H1 (cell line): ENCODE measurements at places on chromosomes 12 and 14. TPM values are rescaled to one million over a fixed set of nuclear protein-coding genes. Genes with fewer than 3 reads are reported as not detected.

DNA sequence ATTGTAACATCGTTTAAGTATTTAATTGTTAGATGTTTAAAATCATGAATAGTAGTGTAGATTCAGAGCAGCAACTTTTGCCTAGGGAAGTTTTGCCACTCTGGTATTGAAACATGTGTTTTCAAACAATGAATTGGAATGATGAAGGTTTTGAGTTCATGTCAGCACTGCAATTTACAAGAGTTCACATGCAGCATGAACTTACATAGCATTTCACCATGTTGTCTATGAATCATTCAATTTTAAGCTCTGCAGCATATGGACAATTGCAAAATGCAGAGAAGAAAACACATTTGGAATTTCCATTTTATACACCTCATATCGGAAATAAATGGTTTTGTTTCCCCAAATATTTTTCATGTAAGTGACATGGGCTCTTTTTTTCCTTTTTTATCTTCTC lies 170.7 kb upstream of the CDKN3 start:
- DNase-seq = no peak

- DNase-seq = no peak
Observed at GRCh38 chr14:31787377-31787776, 226.2 kb downstream of the NUBPL start.

- no peak for DNase-seq
Observed at GRCh38 chr14:60089221-60089620, 2.5 kb upstream of the PCNX4 start.

GRCh38 chr12:639988-640387 lies 23.3 kb downstream of the NINJ2 start:
- no peak for DNase-seq

- DNase-seq = no peak
Observed at GRCh38 chr12:45324391-45324790, 108.5 kb downstream of the ANO6 start.

DNA sequence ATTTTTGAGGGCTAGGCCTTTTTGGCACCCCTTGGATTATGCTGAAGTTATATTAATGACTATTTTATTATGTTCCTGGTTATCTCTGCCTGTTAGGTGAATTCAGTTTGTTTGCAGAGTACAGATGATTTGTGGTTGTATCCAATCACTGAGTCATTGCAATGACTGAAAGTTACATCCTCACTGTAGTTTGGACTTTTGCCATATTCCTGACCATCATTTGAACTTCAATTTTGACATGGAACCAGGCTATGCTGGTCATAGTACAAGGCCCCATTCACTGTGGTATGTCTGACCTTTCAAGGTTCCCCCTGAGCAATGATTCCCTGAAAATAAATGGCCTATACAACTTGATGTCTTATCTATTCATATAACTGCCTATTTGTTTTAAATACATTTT lies 621.0 kb downstream of the CCER1 start:
- no peak for DNase-seq

GRCh38 chr14:38120109-38120508 lies 87.6 kb upstream of the SSTR1 start:
- no peak for DNase-seq

DNA sequence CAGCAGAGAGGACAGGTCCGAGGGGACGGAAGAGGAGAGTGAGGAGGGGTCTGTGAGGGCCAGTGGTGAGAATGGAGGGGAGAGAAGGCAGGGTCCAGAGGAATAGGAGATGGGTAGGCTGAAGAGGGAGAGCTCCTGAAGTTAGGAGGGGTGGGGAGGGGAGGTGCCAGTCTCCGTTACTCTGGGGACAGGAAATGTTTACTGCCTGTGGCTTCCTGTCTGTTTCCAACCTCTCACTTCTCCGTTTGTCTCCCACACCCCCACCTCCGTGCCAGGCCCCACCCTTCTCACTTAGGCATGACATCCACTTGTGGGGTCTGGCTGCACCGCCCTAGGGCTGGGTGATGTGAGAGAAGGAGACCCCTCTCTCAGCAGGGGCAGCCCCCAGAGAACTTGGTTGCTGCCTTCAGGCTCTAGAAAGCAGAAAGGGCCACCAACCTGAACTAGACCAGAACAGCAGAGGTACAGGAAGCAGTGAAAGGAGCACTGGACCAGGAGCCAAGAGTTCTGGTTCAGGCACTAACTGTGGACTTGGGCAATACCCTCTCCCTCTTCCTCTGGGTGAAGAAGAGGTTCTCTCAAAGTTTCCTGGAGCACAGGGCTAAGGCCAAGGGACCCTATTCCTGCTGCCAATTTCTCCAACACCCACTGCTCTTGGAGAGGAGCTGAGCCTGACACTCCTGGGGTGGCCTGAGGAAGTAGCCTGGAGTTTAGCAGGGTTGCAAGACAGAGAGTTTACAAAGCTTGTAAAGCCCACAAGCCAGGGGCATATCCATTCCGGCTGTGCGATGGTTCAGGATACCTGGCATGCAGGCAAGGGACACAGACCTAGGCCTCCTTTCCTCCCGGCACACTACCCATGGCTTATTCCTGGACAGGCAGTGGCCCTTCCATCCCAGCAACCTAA lies 5.5 kb downstream of the ITGA5 start:
- no peak for DNase-seq

GRCh38 chr12:83676781-83677295 lies 990.1 kb downstream of the TMTC2 start:
- no peak for DNase-seq

The GABARAPL1 gene
- total RNA-seq = 80.9 and 87.9 TPM in 2 replicates

The LMO3 gene
- total RNA-seq = 16.4 and 16.7 TPM in 2 replicates
